Epithelial cell of umbilical artery (primary cell): ENCODE measurements at places on chromosomes 1 and 21. TPM values are rescaled to one million over a fixed set of nuclear protein-coding genes. Genes with fewer than 3 reads are reported as not detected.

GUK1 gene
- total RNA-seq, result 422 and 450 TPM in 2 replicates

C1QTNF12 gene
- 0.32 and 0.76 TPM in 2 replicates for total RNA-seq

NBPF4 gene
- total RNA-seq, result not detected in 2 replicates

UBXN11 gene
- 3.2 and 3.3 TPM in 2 replicates for total RNA-seq

SLC27A3 gene
- 13.8 and 19.8 TPM in 2 replicates for total RNA-seq

PRAMEF2 gene
- total RNA-seq, result not detected in 2 replicates

PAX7 gene
- total RNA-seq, result not detected in 2 replicates

LRRC7 gene
- under 0.01 TPM in 1 of 2 replicates, not detected in the other for total RNA-seq

F13B gene
- total RNA-seq, result not detected in 2 replicates

BTBD19 gene
- total RNA-seq, result 8.1 and 8.2 TPM in 2 replicates

GABPA gene
- total RNA-seq, result 27.3 and 32.4 TPM in 2 replicates

CDCP2 gene
- not detected in 2 replicates for total RNA-seq

PLCH2 gene
- total RNA-seq, result not detected in 2 replicates

AIM2 gene
- total RNA-seq, result not detected in 2 replicates

SYT14 gene
- 1.6 and 2.6 TPM in 2 replicates for total RNA-seq

OR2T2 gene
- total RNA-seq, result not detected in 2 replicates

S100A16 gene
- total RNA-seq, result 470 and 513 TPM in 2 replicates
